ENCODE measurements at places on chromosomes 2 and 18.

GRCh38 chr2:201450954-201451291 lies 335 bp downstream of the TRAK2 start:
- DNase-seq: no peak

- no peak for DNase-seq
Observed at GRCh38 chr18:21369146-21369545, 127.1 kb downstream of the GREB1L start.

GRCh38 chr18:8754995-8755960 lies 49.9 kb downstream of the MTCL1 start:
- DNase-seq: no peak

GRCh38 chr2:69241093-69241492 lies 145.9 kb downstream of the GFPT1 start:
- no peak for DNase-seq

DNA sequence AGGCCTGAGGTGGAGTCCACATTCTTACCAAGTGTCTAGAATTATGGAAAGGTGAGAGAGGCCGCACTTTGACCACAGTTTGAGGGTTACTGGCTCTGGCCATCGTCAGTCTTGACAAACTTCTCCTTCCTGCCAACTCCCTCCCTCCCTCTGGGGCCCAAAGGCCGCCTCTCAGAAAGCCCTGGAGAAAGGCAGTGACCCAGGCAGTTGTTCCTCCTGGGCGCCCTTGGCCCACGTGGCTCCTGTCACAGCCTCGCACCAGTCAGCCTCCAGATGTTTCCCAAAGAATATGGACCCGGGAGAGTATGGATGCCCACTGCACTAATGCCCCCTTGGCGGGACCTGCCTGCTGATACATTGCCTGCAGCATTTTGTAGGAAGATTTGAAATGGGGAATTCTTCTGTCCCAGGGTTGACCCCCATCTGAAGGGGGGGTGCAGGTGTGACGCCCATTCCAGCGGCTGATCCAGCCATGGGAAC lies 61.7 kb downstream of the ASB1 start:
- peak; percentile 49 for DNase-seq

- DNase-seq: no peak
Observed at GRCh38 chr2:134558208-134558830, 160.5 kb downstream of the TMEM163 start.

GRCh38 chr2:214577769-214578168 lies 166.9 kb downstream of the VWC2L start:
- DNase-seq: no peak

DNA sequence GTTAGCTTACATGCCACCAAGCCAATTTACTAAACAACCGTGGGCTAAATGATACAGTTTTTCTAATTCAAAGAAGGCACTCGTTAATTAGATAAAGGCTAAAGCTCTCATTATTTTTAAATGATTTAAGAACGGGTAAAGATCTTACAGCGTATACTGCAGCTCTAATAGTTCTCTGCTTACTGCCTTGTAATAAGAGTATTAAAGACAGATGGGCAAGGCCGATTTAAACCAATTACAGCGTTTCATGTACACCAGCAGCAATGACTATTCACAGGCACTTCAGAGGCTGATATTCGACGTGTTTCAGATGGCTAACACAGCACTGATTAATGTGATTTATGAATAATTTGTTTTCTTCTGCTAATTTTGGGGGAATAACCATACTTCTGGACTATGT lies 259.3 kb downstream of the ZNF407 start:
- no peak for DNase-seq

DNA sequence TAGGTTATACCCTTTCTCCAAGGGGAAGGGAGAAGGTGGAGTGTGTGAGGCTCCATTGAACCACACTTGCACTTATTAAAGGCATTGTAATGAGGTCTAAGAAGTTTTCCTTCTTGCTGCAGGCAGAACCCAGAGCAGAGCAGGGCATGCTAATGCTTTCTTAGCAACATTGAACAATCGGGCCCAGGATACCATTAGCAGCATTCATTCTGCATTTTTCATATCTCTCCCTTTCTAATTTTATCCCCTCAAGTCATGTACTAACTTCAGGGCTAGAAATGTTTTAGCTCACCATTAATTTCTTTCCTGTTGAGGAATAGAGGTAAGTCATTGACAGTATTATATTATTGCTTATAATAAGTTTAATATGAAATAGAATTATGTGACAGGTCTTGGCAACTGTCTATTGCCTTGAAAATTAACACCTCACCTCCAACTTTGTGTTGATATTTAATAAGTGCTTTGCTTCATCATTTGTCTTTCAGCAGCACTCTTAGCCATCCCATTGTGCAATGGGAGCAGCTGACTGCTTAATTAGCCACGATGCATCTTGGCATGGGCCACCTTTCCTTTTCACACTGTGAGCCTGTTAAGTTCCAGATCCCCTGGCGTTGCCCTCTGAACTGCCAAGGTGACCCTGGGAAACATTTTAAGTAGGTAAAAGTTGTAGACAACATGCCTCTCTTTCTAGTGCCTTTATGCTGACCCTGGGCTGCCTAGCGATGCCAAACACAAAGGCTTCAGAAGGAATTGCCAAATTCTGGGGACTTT lies 300.8 kb upstream of the MEX3C start:
- no peak for DNase-seq

GRCh38 chr2:201807452-201807999 lies 1.2 kb downstream of the CDK15 start:
- peak; percentile 86 for DNase-seq

DNA sequence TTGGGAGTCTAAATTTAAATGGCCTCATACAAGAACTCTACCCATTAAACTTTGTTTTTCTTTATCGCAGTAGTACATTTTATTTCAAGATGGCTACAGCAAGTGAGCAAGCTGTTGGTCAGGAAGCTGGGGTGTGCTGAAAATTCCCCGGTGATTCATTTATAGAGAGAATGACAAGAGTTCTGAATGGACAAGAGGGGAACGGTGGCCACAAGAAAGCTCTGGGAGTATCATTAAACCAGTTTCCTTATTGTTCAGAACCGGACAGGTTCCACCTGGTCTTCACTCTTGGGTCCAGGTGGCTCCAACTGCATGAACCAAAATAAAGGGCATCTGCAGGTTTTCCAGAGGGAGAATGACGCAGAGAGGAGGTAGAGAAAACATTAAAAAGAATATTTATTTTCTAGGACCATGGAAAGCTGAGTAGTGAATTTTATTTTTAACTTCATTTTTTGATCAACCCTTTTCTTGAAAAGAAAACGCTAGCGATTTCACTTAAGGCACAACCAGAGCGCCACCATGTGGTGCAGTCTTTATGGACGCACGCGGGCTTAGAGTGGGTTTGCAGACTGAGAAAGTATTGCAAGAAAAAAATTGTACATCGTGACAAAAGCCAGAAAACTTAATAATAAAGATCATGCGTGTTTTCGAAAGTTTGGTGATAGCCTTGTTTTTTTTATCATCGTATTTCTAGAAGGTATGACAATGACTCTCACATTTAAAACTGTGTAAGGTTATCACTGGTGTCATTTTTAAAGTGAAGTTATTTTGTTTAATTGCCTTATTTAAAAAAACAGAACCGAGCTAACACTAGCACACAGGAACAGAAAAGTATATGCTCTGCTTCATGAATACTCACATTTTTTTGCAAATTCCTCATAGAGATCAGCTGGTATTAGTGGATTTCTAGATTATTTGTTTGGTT lies 97.9 kb upstream of the NOL4 start:
- DNase-seq: no peak

GRCh38 chr18:53191634-53192033 lies 851.6 kb downstream of the DCC start:
- DNase-seq: no peak

DNA sequence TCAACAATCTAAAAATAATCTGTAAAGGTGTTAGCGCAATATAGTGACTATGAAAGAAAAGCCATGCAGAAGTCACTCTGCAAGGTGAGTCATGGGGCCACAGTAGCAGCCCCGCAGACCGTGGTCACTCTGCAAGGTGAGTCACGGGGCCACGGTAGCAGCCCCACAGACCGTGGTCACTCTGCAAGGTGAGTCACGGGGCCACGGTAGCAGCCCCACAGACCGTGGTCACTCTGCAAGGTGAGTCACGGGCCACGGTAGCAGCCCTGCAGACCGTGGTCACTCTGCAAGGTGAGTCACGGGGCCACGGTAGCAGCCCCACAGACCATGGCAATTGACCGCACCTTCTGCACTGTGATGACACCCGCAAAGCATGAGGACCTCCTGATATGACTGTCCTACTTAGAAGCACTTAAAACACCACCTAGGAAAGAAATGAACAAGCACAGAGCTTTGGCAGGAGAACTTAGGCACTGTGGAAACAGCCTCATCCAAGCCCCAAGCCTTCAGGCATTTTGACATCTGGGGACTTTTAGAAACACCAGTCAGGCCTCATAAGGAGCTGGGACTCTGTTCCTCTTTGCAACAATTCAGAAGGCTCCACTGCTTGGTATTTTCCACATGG lies 70.1 kb downstream of the LDLRAD4 start:
- no peak for DNase-seq

DNA sequence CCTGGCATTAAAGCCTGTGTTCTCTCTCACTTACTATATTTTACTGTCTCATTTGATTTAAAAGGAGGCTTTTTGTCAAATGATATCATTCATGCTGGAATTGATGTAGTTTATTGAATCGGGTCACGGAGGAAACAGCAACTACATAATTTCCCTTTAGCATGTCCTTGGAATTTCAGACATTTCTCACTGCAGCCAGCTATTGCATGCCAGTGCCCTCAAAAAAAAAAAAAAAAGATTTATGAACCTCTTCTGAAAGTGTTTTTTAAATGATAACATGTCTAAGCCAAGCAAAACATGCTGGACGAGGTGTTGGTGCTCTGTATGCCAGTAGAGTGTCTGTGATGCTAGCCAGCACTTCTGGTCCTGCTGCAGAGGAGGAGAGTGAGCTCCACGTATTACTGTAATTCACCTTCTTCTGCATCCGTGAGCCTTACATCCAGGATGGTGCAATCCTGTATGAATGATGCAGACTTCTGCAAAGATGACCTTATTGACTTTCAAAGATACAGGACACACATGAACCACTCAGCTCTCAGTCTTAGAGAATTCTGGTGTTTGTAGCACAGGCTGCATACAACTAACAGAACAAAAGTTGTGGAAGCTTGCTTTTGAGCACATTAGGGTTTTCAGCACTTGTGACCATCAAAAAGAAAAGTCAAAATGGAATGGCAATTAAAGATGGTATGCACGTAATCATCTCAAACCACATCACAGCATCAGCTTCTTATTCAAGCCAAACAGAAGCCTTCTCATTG lies 31.1 kb downstream of the UGP2 start:
- DNase-seq: no peak

Data from ascending aorta (tissue), 2 donors.